ENCODE measurements at places on chromosomes 3 and 15.
A peak's percentile ranks its signal among the peaks of the same experiment; 100 is the strongest.

DNA sequence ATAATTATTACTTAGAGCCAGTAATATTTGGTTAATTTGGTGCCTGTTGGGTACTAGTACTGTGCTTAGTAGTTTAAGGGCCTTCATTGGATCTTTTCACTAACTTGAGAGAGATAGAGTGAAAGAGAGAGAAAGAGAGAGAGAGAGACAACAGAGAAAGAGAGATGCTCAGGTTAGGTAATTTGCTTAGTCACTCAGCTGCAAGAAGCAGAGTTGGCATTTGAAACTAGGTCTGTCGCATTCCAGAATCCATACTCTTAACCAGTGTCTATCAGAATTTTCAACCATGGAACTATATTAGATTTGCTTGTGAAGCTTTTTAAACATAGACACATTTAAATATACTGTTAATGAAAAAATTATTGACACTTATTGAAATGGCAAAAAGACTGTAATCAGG, 31.1 kb upstream of the NUDT16 start:
- DNase-seq = no peak

DNA sequence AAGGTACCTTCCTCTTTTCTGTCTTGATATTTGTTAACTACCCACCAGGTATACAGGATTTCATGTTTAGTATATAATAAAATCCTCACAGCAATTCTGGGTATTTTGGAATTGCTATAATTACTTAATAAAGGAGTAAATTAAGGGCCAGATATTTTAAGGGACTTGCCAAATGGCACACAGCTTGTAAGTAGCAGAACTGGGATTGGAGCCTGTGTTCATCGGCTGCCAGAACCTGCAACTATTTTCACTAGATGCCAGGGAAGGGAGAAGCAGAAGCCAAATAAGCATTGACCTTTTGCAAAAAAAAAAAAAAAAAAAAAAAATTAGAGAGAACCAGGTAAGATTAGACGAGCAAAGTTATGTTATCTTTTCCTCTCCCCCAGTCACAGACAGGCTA, 683.3 kb upstream of the CADM2 start:
- no peak for DNase-seq

DNA sequence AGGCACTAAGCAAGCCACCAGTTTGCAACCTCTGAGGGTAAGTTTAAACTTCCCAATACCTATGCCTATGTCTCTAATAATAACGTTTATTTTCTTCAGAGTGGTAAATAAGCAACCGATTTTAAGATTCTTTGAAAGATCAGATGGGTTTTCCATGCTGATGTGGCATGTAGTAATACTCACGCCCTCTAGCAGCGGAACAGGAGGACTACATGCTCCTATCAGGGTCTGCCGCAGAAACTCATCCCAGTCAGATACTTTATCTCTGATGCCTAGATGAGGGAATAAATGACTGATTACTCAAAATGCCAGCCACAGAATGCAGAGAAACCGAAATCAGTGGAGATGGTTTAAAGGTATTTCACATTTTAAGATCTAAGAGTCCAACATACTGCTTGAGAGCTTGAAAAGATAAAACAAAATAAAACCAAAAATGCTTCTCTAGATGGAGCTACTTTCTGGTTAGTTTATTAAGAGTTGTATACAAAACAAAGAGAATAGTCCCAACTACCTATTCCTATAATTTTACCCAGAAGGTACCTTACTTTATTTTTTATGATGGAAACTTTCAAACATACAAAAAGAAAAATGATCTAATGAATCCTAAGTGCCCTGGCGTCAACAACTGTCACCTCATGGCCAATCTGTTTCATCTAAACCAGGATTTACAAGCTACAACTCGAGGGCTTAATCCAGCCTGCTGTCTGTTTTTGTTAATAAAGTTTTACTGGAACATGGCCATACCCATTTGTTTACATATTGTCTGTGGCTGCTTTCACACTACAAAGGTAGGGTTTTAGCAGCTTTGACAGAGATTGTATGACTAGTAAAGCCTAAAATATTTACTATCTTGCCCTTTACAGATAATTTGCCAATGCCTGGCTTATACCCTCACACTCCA, 37.5 kb upstream of the STIMATE start:
- DNase-seq = no peak

DNA sequence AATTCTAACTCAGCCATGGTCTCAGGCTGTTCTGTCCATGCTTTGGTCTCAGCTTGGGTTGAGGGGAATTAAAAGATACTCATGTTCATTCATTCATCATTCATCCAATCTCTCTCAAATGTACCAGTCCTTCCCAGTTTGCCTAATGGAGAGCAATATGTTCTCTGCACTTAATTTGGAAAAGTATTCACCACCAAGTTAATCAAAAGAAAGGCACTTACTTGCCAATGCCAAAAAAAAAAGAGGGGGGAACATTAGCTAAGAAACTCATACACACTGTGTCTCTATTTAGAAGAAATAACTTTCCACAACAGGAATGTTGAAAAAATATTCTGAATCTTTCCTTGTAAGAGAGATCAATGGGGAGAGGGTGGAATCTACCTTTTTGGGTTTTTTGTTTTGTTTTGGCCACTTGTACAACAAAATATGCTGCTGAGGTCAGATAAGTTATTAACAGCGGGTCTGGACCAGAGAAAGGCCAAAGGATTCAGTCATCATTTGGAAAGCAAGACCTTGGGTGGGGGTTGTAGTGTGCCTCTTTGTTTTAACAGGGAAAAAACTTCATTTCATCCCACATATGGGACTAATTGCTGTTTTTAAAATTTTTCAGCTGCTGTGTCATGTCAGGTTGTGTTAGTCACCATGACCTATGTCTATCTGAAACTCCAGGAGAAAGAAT, 152.3 kb downstream of the FBN1 start:
- no peak for DNase-seq

DNA sequence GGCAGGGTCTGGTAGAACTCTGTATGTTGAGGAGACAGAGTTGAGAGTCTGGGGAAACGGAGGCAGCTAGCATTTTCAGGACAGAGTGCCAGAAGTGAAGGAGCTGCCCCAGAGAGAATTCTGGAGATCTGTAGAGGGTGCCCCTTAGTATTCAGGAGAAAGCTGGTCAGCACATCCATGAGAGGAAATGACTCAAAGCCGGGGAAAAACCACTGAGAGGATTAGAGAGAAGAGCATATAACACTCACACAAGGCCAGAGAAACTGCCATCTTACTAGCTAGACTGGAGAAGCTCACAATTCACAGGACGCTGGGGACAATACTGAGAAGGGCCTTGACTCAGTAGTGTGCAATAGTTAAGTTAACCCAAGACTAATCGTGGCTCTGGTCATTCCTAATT, 75.7 kb upstream of the DPPA4 start:
- no peak for DNase-seq

GRCh38 chr3:131731709-131732108, 228.9 kb upstream of the MRPL3 start:
- DNase-seq = no peak

DNA sequence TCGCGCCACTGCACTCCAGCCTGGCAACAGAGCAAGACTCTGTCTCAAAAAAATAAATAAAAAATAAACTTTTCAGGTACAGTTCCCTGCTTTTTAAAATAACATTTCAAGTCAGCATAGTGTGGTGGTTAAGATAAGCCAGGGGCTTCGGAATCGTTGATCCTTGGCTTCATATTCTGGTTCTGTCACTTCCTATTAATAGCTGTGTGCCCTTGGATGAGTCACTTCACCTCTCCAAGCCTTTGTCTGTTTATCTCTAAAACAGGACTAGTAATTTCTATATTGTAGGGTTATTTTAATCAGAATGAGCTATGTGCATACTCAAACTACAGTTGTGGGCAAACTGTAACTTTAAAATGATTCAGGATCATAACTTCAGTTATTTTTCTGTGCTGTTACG, 53.8 kb upstream of the SENP5 start:
- DNase-seq = no peak

- DNase-seq = no peak
These were observed 42.3 kb downstream of the CGNL1 start for GRCh38 chr15:57418635-57419034.

DNA sequence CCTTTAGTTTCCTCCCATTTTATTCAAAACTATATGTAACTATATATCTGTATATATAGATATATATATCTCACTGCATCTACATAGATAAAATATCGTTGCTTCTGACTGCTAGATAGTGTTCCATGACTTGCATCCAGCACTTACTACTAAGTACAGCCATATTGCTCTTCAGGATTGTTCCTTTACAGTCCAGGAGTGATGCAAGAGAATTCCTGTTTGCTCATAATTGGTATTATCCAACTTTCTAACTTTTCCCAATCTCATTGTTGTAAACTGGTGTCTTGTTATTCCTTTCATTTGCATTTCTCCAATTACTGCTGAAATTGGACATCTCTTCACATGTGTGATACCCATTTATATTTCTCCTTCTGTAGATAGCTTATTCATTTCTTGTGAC, 99.8 kb upstream of the STRIT1 start:
- DNase-seq = no peak

GRCh38 chr3:152621006-152621868, 213.7 kb upstream of the P2RY1 start:
- no peak for DNase-seq

DNA sequence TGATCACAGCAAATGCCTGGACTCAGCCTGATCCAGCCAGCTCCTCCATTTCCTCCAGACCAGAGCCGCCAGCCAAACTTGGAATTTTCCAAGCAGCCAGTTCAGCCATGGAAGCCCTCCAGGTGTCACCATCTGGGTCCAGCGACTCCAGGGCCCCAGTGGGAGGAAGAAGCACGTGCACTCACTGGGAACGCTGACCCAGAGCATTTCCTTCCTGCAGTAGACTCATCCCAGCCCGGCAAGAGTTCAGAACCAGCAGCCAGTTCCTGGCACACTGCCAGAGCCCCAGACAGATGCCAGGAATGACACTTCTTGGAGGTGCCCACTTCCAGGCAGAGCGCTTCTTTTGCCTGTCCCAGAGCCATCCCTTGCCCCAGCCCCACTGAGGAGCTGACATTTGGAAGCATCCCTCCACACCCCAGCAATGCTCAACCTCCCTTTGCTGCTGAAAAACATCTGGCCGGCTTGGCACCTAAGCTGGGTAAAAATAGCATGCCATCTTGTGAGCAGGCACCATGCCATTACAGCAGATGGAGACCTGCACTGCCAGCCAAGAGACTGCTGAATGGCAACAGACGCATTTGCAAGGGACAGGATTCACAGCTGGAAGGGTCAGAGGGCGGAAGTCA, 460.3 kb upstream of the PROK2 start:
- no peak for DNase-seq

GRCh38 chr3:101829437-101829830, 19.9 kb upstream of the NFKBIZ start:
- DNase-seq = no peak

- DNase-seq = no peak
These were observed 161.3 kb downstream of the IL5RA start for GRCh38 chr3:2948882-2949281.

DNA sequence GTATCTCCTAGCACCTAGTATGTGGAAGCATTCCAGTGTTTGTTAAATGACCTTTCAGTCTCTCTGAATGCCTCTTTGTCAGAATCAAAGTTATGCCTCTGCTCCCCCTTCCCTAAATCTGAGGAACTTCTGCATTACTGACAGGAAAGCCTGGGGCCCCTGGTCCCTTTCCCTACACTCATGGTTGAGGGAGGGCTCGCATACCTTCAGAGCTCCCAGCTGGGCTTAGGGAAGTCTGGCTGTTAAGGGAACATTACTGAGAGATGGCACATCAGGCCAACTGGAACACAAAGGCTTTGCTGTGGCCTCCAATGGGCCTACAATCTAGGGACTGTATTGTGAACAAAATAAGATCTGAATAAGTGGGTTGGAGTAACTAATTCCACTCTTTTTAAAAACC, 10.3 kb downstream of the PKM start:
- no peak for DNase-seq

DNA sequence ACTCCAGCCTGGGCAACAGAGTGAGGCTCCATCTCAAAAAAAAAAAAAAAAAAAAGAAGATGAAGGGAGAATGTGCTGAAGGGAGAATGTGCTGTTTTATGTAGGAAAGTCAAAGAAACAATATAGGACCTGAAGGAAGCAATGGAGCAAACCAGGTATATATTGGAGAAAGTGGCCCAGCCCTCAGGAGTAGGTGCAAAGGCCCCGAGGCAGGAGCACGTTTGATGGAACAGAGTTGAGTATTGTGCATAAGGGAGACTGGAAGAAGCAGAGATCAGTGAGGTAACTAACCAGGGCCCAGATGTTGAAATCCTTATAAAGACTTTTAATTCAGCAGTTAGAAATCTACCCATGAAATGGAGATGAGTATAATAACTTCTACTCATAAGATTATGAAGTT, 79.6 kb downstream of the MAP2K5 start:
- no peak for DNase-seq

- DNase-seq = peak; percentile 43
These were observed 53.8 kb downstream of the RBMS3 start for GRCh38 chr3:29334706-29335105.

GRCh38 chr15:68228971-68229385, 550 bp downstream of the CLN6 start:
- DNase-seq = no peak

GRCh38 chr3:136883967-136884720, 22.1 kb downstream of the NCK1 start:
- DNase-seq = no peak

DNA sequence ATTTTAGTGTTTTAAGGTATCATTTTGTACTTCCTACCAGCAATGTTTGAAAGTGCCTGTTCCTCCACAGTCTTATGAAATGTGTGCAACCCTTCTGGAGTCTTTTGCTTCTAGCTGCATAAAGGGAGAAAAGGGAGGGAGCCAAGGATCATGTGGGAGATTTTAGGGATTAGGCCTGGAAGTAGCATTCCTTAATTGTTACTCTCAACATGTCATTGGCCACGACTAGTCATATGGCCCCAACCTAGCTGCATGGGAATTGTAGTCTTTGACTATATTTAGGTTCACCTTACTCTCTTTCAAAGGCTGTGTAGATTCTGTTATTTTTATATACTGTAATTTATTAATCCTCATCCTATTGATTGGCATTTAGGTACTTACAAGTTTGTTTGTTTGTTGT, 14.9 kb downstream of the CRTAP start:
- DNase-seq = no peak

DNA sequence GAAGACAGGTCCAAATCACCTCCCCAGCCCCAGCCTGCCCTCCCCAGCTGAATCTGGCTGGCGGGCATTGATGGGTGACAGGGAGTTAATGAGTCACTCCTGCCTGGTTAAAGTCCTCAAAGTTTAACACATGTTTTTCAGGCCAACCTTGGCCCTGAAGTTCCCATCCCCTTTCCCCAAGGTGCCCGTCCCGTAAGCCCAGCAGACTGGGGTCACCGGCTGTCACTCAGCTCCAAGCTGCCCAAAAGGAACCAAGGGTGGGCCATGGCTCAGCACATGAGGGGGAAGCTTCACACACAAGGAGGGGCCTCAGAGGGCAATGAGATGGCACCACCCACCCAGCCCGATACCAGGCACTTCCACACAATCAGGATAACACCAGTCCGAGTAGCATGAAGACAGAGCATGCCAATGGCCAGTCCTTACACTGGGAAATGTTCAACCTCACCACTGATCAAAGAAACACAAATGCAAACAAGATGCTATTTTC, 10.2 kb upstream of the KLF15 start:
- DNase-seq = no peak
